GM12878 (cell line): ENCODE measurements at places on chromosomes 1 and 21.

- no peak for DNase-seq
Measured at GRCh38 chr1:156389311-156389710, 20.3 kb downstream of the RHBG start.

- DNase-seq: no peak
Measured at GRCh38 chr1:158898722-158899121, 32.6 kb upstream of the PYHIN1 start.

- peak; percentile 13 for DNase-seq
Measured at GRCh38 chr1:15206418-15207030, 40.5 kb upstream of the FHAD1 start.

GRCh38 chr21:46226920-46227599 is 1.5 kb downstream of the LSS start:
- peak; percentile 51 for DNase-seq

- no peak for DNase-seq
Measured at GRCh38 chr1:15276691-15277446, 29.8 kb downstream of the FHAD1 start.

DNA sequence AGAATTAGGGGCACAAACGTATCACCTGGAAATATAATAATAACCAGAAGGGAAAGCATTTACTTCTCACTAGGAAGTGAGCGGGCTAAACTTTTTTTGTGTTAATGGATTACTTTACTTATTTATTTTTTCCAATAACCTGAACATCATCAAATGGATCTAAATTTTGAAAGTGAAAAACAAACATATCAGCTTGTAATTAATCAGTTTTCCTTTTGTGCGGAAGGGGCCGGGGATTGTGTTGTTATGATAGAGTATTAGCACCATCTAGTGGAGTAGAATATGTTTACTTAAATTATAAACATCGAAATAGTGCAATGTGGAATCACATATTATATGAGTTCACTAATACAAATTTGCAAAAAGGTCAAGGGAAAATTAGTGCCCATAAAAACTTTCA is 9.0 kb downstream of the CFH start:
- no peak for DNase-seq

DNA sequence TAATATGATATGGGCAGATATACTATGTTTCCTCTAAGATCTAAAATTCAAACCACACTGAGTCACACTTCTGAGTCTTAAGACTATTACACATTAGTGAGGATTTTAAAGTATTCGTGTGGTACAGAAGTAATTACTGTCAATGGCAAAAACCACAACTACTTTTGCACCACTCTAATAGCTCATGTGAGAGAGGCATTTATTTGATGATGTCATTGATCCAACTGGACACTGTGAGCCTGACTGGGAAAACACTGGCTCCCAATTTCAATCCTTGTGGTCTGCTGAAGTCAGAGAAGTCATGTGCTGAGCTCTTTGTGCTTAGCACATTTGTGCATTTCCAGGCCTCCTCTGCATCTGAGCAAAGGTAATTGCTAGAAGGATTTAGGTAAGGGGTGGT is 377.8 kb downstream of the USH2A start:
- no peak for DNase-seq

DNA sequence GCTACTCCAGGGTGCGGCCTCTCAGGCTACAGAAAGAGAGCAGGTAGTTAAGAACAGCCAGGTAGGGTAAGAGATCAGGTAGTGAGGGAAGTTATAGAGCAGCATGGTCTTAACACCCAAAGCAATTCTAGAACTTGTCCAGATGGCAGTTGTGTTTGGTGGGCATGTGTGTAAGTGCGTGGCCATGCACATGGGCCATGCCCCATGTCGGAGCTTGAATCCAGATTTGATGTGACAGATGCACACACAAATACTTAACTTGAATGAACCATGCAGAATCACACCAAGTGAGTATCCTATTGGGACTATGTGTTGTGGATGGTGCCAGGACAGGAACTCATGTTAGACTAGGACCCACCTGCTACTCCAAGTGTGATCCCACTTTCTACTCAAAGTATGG is 145.7 kb upstream of the HMGB4 start:
- DNase-seq: no peak

GRCh38 chr1:153617663-153618062 is 1.5 kb upstream of the S100A14 start:
- DNase-seq: no peak

GRCh38 chr1:20521960-20522861 is 14.3 kb upstream of the MUL1 start:
- peak; percentile 20 for DNase-seq

- no peak for DNase-seq
Measured at GRCh38 chr1:87134061-87134460, 194.6 kb upstream of the LMO4 start.

DNA sequence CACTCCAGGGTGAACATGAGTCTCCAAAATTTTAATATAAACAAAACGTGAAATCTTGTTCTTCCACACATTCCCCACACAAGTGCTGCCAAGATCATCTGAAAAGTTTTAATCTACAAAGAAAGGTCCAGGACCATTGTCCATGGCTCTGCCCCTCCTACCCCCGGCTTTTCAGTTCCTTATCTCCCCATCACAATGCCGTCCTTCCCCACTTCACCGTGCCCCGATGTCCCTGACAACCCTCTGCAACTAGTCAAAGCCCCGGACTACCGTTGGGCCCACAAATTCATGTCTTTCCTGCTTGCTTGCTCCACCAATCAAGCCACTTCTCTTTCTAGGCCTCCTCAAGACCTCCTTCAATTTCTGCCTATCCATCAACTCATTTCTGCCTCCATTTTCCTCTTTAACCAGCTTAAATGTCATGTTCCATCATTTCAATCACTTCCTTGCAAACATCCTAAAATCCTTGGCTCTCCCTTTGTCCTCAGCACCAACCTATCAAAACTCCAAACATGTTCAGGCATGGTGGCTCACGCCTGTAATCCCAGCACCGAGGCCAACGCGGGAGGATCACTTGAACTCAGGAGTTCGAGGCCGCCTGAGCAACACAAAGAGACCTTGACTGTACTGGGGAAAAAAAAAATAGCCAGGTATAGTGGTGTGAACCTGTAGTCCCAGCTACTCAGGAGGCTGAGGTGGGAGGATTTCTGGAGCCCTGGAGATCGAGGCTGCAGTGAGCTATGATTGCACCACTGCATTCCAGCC is 14.0 kb upstream of the BMP8B start:
- DNase-seq: no peak

GRCh38 chr1:9239622-9240401 is 5.2 kb downstream of the H6PD start:
- DNase-seq: no peak

- no peak for DNase-seq
Measured at GRCh38 chr1:226429858-226430715, 22.2 kb upstream of the PARP1 start.

DNA sequence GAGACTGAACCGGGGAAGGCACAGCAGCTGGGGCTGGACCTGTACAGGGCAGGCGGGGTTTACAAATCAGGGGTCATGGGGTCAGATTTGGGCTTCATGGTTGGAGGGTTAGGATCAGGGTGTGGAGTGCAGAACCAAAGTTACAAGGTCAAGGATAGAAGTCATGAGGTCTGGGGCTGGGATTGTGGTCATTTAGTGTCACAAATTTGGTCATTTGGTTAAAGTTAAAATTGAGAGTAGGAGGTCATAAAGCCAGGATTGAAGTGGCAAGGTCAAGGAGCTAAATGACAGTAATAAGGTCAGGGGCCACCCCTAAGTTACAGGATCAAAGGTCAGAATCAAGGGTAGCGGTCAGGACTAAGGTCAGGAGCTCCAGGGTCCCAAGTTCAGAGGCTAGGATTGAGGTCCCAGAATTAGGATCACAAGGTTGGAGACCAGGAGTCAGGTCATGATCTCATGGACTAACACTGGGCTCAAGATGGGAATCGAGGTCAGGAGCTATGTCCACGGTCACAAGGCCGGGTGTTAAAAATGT is 20.4 kb downstream of the SERINC2 start:
- DNase-seq: no peak

DNA sequence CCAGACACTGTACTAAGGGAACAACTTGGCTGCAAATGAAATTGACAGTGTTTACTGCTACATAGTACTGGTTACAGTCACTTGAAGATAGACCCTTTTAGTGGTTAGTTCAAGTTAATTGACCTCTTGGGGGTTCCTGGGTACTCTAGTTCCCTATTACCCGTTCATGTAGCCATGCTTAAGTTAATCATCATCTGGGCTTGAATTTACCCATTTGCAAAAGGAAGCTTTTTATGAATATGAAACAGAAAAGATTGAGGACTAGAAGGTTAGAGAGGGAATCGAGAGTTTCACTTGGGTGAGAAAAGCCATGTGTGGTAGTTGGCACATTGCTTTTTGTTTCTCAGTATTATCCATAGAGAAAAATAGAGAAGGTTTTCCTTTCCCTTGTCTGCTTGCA is 2.7 kb downstream of the MIA3 start:
- DNase-seq: peak; percentile 27

DNA sequence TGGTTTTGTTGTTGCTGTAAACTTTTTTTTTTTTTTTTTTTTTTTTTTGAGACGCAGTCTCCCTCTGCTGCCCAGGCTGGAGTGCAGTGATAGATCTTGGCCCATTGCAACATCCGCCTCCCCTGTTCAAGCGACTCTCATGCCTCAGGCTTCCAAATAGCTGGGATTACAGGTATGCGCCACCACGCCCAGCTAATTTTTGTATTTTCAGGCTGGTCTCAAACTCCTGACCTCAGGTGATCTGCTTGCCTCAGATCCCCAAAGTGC is 78.9 kb upstream of the SLC45A1 start:
- DNase-seq: no peak
